ENCODE measurements at places on chromosomes 5 and 9.

- DNase-seq = peak; percentile 47
Measured at GRCh38 chr9:76456202-76456926, 2.6 kb upstream of the GCNT1 start.

- DNase-seq = no peak
Measured at GRCh38 chr5:137401946-137402345, 97.2 kb downstream of the SPOCK1 start.

DNA sequence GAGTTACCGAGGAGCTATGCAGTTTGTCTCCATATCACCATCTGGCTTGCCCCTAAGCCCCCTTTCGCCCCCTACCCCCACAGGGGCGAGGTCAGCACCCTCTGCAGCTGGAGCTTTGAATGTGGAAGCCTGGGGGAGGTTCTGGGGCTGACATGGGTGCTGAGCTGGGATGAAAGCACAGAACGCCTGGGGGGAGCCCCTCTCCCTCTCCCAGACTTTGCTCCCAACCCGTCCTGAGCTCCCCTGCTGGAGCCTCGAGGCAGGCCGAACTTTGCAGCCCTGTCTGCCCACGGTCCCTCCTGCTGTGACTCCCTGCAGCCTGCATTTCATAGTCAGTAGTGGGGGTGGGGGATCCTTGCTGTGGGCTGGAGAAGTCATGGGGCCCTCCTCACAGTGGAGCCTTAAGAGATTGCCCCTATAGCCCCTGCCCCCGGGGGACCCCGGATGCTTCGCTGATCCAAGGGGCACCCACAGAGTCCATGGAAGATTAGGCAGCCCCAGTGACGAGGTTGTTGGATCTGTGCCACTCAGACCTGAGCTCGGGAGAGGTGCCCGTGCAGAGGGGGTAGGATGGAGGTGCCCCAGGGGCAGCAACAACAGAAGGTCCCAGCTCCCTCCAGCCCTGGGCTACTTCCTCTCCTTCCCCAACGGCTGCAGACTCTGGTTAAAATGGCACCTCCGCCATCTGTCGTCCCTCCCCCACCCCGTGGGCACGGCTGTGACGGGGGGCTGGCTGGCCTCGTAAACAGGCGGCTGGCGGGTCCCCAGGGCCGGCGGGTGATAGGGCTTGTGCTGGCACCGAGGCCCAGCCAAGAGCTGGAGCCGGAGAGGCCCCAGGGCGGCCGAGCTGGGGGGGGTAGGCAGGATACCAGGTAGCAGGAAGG is 162.0 kb downstream of the C9orf50 start:
- no peak for DNase-seq

DNA sequence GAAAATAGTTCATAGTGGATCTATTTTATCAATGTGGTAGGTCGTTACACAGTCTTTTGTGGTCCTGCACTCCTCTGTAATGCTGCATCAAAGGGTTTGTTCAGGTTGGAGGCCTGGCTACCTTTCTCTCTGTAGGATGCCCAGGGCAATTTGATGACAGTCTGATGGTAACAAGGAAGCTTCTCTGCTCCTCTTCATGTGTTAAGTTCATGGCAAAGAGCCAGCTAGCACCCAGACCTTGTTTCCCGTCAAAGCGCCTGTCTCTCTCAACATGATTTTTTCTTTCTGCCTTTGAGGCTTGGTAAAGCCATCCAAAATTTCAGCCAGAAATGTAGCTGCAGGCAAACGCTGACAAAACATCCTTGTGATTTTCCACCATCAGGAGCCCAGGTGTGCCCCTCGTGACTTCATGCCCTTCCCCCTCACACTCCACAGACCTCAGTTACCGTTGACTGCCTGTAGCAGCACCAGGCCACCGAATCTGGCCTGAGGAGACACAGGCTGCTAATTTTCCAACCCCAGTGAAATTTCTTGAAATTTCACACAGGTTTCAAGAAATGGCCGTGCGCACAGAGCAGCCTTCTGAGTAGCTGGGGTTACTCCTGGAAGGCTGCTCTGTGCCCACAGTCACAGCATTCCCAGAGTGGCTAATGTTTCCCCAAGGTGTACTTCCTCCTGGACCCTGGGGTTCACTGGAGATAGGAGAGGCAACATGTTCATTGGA is 292.7 kb downstream of the CWC27 start:
- no peak for DNase-seq

GRCh38 chr5:159212657-159213462 is 3.5 kb upstream of the RNF145 start:
- DNase-seq = no peak

DNA sequence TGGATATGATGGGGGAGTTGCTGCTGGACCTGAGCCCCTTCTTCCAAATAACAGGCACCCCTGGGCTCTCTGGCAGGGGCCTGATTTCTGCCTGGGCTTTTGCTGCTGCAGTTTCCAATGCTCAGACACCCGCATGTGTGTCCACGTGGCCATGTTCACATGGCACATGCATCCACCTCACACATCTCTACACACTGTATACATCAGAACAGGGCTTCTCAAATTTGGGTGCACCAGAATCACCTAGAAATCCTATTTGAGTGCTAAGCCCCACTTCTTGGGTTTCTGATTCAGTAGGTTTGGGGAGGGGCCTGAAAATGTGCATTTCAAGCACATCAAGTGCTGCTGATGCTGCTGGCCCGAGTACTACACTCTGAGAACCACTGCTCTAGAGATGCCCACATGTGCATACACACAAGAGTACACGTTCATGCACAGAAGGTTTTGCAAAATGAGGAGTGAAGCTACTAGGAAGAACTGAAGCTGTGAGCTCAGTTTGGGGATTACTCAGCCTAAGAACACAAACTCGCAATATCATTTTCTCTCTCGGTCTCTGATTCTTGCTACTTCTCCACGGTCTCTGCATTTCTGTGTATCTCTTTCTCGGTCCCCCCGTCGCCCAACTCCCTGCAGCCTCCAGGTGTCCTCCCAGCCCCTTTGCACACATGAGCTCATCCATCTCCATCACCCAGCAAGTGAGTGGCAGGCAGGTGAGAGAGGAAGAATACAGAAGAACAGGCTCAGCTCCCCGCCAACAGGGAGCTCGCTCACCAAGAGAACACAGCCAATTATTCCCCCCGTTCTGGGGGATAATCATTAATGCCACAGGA is 97.0 kb downstream of the PCDH1 start:
- DNase-seq = no peak

DNA sequence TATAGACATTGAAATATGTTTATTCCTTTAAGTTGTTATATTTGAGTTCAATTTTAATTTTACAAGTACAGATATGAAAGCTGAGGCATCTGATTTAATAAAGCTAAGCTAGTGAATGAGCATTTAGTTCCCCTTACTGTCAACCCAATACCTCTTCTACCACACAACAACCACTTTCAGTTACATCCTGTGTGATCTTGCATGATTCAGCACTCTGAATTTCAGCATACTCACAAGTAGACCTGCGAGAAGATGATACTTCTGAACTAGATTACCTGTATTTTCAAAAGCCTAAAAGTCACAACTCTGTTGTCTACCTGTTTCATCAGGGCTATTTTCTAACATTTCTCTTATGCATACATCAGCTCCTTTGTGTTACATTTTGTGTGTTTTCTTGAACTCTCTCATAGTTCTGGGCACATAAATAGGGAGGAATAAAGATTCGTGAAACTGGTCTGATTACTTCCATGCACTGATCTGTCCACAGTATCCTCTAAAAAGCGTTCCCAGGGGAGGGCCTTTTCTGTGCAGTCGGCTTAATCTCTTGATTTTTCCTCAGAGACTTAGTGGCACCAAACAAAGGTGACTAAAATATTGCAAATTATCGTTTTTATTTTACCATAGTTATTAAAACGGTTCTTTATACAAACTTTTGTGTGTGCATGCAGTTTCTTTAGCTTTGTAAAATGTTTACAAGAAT is 2025.5 kb upstream of the NUDT12 start:
- no peak for DNase-seq

- DNase-seq = no peak
Measured at GRCh38 chr5:124056326-124056990, 544.5 kb downstream of the CSNK1G3 start.

GRCh38 chr9:8139756-8140155 is 340.2 kb upstream of the DMAC1 start:
- DNase-seq = no peak

- no peak for DNase-seq
Measured at GRCh38 chr9:87876708-87877107, 6.0 kb upstream of the SPATA31E1 start.

GRCh38 chr5:5220901-5221631 is 80.9 kb downstream of the ADAMTS16 start:
- no peak for DNase-seq

- no peak for DNase-seq
Measured at GRCh38 chr5:52449516-52449915, 338.2 kb upstream of the ITGA1 start.

- peak; percentile 92 for DNase-seq
Measured at GRCh38 chr5:148826053-148826738, at the start of gene ADRB2. Gene ADRB2, plus strand, starts transcription at chr5:148826611. Its CDS starts 221 bp downstream, at chr5:148826832.

DNA sequence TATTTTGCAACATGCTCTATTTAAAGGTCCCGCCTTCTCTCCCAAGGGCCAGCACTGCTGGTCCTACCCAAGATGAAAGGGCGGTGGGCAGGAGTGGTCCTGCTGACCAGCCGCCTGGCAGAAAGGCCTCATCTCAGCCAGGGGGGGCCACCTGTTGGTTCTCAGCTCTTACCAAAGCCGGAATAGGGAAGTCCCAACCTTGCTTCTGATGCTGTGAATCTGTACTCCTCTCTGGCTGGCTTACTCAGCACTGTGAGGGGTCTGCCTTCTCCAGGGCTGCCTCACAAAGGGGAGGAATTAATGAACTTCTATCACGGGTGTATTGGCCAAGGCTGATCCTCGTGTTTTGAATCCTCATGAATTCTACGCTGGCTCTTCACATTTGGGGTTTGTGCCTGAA is 13.6 kb upstream of the FAM240B start:
- no peak for DNase-seq

- DNase-seq = no peak
Measured at GRCh38 chr9:21579743-21580142, 97.6 kb upstream of the IFNE start.

- DNase-seq = no peak
Measured at GRCh38 chr5:91271999-91272398, 111.1 kb downstream of the ARRDC3 start.

DNA sequence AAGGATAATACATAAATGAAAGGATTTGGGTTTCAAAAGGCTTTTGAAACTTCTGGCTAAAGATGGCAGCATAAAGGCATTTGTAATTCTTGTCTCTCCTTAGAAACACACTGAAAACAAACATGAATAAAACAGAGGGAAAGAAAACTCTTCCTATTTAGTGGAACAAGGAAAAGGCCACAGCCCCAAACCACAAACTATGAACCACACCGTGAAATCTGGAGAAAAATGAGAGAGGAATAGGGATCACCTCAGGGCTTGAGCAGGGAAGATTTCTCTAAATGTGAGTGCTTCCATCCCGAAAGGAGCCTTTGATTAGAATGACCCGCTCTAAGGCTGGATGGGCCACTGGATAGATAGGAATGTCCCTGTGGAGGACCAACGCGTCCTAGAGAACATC is 119.6 kb downstream of the SEC61B start:
- DNase-seq = no peak

DNA sequence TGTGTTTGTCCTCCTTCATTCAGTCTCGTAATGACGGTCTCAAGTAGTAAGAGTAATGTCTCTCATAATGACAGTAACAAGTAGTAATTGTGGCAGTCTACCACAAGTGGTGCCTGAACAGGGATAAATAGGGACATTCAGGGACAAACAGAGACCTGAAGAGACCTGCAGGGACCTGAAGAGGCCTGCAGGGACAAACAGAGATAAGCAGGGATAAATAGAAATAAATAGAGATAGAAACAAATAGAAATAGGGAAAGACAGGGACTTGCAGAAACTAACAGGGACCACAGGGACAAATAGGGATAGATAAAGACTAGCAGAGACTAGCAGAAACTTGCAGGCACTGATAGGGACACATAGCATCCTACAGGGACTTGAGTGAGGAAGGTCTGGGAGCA is 7.9 kb downstream of the UGT3A2 start:
- DNase-seq = no peak

DNA sequence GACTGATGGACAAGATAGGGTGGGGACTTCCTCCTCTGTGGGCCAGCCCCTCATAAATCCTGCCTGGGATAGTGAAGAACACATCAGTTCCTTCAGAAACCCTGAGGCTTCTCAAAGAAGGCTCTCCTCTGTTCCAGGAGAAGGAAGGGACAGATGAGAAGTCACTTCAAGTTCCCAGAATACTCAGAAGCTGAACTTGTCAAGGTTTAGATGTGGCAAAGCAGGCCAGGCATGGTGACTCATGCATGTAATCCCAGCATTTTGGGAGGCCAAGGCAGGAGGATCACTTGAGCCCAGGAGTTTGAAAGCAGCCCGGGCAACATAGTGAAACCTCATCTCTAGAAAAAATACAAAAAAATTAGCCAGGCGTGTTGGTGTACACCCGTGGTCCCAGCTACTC is 38.5 kb downstream of the STOM start:
- DNase-seq = no peak

- no peak for DNase-seq
Measured at GRCh38 chr9:109781086-109781485, 1.1 kb downstream of the PALM2AKAP2 start.

GRCh38 chr9:72441848-72442607 is 77.0 kb upstream of the ZFAND5 start:
- DNase-seq = peak; percentile 24

GRCh38 chr5:167051402-167051768 is 1240.1 kb upstream of the WWC1 start:
- DNase-seq = no peak

DNA sequence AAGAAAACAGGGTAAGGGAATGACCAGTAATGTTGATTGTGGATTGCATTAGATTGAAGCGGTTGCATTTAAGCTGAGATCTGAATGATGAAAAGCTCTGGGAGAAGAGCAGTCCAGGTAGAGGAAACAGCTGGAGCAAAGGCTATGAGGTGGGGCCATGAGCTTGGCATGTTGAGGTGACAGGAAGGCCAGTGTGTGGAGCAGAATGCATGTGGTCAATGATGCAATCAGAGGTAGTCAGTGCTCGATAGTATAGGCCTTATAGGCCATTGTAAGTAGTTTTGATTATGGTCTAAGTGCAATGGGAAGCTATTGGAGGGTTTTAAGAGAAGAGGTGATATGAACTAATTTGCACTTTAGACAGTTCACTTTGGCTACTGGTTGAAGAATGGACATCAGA is 270.4 kb downstream of the ARHGAP26 start:
- DNase-seq = no peak
